ENCODE measurements at places on chromosomes 6 and 20.
A peak's percentile ranks its signal among the peaks of the same experiment; 100 is the strongest.

GRCh38 chr6:154285826-154286225 lies 70.8 kb downstream of the IPCEF1 start:
- no peak for DNase-seq

GRCh38 chr20:15616626-15617025 lies 956.6 kb downstream of the KIF16B start:
- no peak for DNase-seq

DNA sequence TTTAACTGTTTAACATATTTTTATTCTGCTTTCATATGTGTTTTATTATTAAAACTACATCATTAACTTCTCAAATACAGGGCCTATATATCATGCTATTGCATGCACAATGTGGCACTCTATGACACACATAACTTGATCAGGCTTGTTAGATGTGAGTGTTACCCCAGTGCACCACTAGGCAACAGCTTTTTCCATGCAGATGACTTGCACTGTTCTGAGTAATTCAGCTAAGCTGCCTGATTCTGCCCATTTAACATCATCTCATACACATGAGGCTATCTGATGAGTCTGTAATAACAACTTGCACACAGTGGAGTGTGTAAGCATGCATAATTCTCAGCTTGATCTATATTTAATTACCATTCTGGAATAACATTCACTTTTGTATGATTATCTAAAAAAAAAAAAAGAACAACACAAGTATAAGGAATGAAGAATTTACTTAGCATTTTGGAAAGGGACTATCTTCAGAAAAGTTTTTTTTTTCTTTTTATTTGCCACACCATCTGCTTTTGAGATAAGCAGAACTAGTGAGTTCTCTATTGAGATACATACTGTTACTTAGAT lies 83.1 kb downstream of the GRM1 start:
- no peak for DNase-seq

- DNase-seq: no peak
Observed at GRCh38 chr20:34983089-34983820, 27.6 kb downstream of the MYH7B start.

GRCh38 chr6:156827382-156827781 lies 50.2 kb downstream of the ARID1B start:
- DNase-seq: peak; percentile 25

- peak; percentile 83 for DNase-seq
Observed at GRCh38 chr20:33812152-33812849, 1.2 kb downstream of the CHMP4B start.

DNA sequence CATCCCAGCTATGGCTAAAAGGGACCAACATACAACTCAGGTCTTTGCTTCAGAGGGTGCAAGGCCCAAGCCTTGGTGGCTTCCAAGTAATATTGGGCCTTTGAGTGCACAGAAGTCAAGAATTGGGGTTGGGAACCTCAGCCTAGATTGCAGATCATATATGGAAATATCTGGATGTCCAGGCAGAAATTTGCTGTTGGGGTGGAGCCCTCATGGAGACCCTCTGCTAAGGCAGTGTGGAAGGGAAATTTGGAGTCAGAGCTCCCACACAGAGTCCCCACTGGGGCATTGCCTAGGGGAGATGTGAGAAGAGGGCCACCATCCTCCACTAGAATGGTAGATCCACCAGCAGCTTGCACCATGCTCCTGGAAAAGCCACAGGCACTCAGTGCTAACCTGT lies 123.5 kb downstream of the PRL start:
- DNase-seq: no peak

DNA sequence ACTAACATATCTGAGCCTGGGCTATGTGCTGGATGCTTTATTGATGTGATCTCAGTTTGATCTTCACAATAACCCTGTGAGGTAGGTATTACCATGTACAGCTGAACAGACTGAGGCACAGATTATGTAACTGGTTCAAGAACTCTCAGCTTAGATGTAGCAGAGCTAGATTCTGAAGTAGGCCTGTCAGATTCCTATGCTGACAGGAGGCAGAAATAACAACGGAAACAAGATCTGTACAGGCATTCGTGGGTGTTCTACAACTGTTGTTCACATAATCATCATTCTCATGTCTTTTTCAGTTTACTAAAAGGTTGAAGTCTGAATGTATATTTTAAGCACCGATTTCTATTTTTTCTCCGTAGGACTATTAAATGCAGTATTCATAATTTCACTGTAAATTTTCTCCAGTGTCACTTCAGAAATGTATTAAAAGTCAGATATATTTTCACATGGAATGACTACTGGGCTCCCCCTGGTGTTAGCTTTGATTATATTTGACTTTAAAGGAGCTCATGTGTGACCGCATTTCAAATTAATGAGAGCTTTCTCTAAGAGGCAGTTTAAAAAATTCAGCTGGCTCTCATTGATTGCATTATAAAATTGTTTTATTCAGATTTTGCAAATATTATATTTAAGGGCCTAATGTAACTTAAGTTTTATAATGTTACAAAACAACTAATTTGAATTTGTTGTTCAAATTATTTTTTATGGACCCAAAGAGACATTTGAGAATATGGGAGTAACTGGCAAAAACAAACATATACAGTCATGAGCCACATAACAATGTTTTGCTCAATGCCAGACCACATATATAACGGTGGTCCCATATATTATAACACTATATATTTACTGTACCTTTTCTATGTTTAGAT lies 36.4 kb upstream of the SLC17A4 start:
- DNase-seq: peak; percentile 37

Measured in astrocyte of the spinal cord (primary cell).